Left lung (tissue), 14 donors: ENCODE measurements at places on chromosomes 3 and 15. TPM values are rescaled to one million over a fixed set of nuclear protein-coding genes. Genes with fewer than 3 reads are reported as not detected.

Gene NAA80
- polyA plus RNA-seq, result 8.9 TPM

Gene ACAN
- polyA plus RNA-seq, result 1.0 TPM

Gene BLM
- polyA plus RNA-seq, result 11.4 TPM

Gene CCR9
- not detected for polyA plus RNA-seq

Gene TMC3
- polyA plus RNA-seq, result 0.24 TPM

Gene SIDT1
- polyA plus RNA-seq, result 1.9 TPM

Gene SGO1
- polyA plus RNA-seq, result 9.7 TPM

Gene AP3B2
- polyA plus RNA-seq, result 1.5 TPM

Gene GOLGA6L10
- polyA plus RNA-seq, result 10.6 TPM

Gene GANC
- 35.4 TPM for polyA plus RNA-seq

Gene CPNE9
- 0.40 TPM for polyA plus RNA-seq

Gene ACTRT3
- polyA plus RNA-seq, result 3.5 TPM

Gene TMEM207
- 0.14 TPM for polyA plus RNA-seq
